Activated B cell treated with CpG ODN at 0.5 μM for 24 hours (primary cell): ENCODE measurements at places on chromosomes 1 and 21.

- H3K36me3 ChIP-seq = no peaks in the 10 kb centered on the region
- H3K27me3 ChIP-seq = no peaks in the 10 kb centered on the region
- no peak overlapping the region for H3K4me3 ChIP-seq
- no peak overlapping the region for H3K27ac ChIP-seq
- no peak for DNase-seq
Observed at GRCh38 chr21:19992540-19992939, 1005.7 kb upstream of the NCAM2 start.

GRCh38 chr1:44628962-44629756 lies 45.1 kb downstream of the TMEM53 start:
- H3K4me3 ChIP-seq = no peak overlapping the region
- DNase-seq = no peak
- H3K27ac ChIP-seq = no peak overlapping the region

DNA sequence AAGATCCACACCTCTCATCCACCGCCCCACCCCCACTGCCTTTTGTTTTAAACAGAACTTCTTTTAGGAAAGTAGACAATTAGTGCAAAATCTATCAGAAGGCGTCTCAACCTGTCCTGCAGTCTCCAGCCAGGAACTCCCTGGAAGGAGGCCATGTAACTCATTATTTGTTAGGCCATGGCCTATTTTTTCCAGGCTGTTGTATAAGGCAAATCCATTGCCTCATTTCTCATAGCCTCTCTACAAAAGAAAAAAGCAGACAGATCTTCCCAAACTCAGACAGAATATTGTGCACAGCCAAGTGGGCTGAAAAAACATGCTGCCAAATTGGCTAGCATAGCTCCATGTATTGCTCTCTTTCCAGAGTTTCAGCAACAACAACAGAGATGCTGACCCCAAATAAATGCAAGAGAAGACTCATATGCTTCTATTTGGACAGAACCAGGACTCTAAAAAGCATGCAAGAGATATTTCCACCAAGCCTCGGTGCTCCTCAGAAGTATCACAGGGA lies 770.7 kb upstream of the CXADR start:
- no peaks in the 10 kb centered on the region for H3K27me3 ChIP-seq
- no peak overlapping the region for H3K4me3 ChIP-seq
- no peaks in the 10 kb centered on the region for H3K36me3 ChIP-seq
- H3K4me1 ChIP-seq = no peaks in the 10 kb centered on the region
- DNase-seq = no peak
- H3K27ac ChIP-seq = no peak overlapping the region

DNA sequence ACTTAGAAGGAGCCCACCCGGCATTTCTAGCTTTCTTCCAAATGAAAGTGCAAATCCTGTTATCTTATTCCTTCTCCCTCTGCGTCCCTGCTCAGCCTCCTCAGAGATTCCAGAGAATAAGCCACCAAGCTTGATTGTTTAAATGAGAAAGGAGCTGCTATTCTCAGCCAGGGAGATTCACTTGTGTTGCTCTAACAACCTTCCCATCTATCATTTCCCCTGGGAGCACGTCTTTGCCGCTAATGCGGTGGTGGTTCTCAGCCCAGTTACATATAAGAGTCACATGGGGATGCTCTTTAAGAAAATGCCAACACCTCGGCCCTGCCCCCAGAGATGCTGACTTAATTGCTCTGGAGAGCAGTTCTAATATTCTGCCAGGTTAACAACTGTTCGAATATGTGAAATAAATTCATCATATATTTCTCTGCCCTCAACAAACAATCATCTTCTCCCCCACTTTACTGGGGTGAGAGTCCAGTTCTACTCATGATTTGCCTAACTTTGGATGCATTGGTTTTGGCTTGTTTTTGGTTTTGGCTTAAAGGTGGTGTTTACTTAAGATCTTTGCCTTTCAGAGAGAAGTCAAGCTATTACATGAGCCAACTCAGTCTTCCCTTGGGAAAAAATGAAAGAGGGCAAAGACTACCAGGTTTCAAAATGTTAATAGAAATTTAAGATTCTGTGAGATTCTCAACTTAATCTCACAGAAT lies 213.9 kb downstream of the SEC16B start:
- no peak overlapping the region for H3K27ac ChIP-seq
- no peak for DNase-seq
- H3K4me1 ChIP-seq = no peaks in the 10 kb centered on the region
- H3K36me3 ChIP-seq = no peaks in the 10 kb centered on the region
- no peak overlapping the region for H3K4me3 ChIP-seq

- no peak for DNase-seq
- peaks cover 7% of the 10 kb centered on the region for H3K4me1 ChIP-seq
- no peaks in the 10 kb centered on the region for H3K27me3 ChIP-seq
- H3K27ac ChIP-seq = no peak overlapping the region
Observed at GRCh38 chr1:204572923-204573922, 57.0 kb downstream of the MDM4 start.

DNA sequence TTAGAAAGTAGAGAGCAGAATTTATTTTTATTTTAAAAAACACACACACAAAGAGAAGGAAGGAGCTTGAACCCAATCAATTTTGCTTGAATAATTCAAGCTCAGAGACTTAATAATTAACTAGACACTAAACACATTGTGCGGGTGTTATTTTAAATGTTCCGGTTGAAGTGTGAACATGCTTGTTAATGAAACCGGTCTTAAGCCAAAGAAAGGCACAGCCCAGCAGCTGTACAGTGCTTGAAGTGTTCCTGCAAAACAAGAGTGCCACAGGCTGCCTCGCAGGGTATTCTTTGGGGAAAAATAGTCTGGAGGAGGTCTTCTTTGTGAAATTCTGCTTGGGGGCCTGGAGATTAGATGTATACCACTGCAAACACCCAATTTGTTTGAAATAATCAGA lies 2.2 kb upstream of the CDC42BPA start:
- no peak overlapping the region for H3K27ac ChIP-seq
- no peak for DNase-seq
- no peaks in the 10 kb centered on the region for H3K36me3 ChIP-seq
- H3K27me3 ChIP-seq = peaks cover 42% of the 10 kb centered on the region
- no peak overlapping the region for H3K4me3 ChIP-seq

DNA sequence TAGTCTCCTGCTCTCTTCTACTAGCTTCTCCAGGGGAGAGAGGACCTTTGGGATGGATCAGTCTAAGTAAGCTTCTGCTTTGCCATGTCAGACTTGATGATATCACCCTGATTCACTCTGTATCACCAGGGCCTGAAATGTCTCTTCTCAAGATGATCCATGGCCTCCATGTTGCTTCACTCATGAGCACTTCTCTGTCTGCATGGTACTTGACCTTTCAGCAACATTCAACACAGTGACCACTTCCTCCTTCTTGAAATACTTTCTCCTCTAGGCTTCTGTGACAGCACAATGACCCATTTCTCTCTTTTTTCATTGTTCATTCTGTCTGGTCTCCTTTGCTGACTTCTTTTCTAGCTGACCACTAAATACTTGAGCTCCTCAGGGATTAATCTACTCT lies 35.3 kb upstream of the NGF start:
- no peak overlapping the region for H3K4me3 ChIP-seq
- DNase-seq = no peak
- no peaks in the 10 kb centered on the region for H3K36me3 ChIP-seq
- H3K27me3 ChIP-seq = no peaks in the 10 kb centered on the region
- no peaks in the 10 kb centered on the region for H3K4me1 ChIP-seq

DNA sequence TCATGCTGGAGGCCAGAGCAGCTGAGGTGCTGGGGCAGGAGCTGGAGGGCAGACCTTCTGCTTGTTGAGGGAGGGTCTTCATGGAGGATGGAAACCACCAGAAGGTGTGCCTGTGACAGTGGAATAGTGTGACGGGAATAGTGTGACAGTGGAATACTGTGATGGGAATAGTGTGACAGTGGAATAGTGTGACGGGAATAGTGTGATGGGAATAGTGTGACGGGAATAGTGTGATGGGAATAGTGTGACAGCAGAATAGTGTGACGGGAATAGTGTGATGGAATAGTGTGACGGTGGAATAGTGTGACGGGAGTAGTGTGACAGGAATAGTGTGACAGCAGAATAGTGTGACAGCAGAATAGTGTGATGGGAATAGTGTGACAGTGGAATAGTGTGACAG lies 325.1 kb downstream of the HHAT start:
- H3K27me3 ChIP-seq = no peaks in the 10 kb centered on the region
- H3K4me1 ChIP-seq = no peaks in the 10 kb centered on the region
- DNase-seq = no peak
- H3K27ac ChIP-seq = no peak overlapping the region

DNA sequence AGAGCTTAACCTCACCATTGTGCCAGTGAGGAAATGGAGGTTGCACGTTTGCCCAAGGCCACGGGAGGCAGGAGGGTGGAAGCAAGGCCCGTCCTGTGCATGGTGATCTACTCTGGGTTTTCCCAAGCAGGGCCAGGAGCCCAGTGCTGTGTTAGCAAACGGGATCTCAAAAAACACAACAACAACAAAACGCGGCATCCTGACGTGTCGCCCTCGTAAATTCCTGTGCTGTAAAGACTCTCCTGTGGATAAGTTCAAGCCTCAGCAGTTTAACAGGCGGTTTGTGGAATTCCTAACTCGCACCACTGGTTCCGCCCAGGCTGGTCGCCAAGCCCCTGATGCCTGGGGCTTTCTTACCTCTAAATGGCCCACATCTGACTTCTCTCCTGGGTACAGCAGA lies 39.1 kb downstream of the TFF3 start:
- no peak overlapping the region for H3K27ac ChIP-seq
- H3K4me3 ChIP-seq = no peak overlapping the region
- no peaks in the 10 kb centered on the region for H3K27me3 ChIP-seq

GRCh38 chr1:172456344-172456769 lies 12.5 kb upstream of the PIGC start:
- H3K4me3 ChIP-seq = no peak overlapping the region
- H3K36me3 ChIP-seq = no peaks in the 10 kb centered on the region
- no peaks in the 10 kb centered on the region for H3K4me1 ChIP-seq
- no peak overlapping the region for H3K27ac ChIP-seq
- DNase-seq = no peak
- H3K27me3 ChIP-seq = peaks cover 4% of the 10 kb centered on the region

DNA sequence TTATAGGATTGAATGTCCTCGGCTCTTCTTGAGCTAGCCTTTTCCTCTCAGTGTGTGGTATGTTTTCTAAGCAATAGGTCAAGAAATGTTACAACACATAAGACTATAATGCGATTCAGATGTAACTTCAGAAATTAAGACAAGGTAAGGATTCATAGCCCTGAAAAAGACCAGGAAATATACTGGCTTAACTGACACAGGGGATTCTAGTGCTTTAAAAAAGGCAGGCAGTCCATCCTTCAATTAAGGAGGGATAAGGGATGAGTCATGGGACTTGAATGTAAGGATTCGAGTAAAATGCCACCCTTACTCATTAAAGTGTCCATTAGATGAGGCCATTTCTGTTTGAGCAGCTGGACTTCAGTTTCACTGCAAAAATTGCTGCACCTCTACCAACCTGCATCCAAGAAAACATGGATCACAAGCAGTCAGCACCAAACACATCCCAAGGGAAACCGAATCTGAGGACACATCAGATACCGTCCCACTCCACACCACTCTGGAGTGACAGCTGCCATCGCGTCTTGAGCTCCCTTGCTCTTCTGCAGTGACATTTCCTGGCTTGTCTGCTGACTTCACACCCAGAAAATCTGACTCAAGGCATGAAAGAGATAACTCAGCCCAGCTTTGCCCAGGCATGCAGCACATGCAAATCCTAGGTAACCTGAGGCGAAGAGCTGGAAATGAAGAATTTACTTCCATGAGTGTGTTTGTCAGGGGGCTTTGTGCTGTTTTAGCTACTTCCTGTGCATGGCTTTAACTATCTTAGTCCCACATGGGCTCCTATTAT lies 37.8 kb downstream of the NGF start:
- no peak for DNase-seq
- H3K27ac ChIP-seq = no peak overlapping the region
- no peaks in the 10 kb centered on the region for H3K4me1 ChIP-seq
- H3K4me3 ChIP-seq = no peak overlapping the region
- H3K27me3 ChIP-seq = peaks cover 2% of the 10 kb centered on the region

DNA sequence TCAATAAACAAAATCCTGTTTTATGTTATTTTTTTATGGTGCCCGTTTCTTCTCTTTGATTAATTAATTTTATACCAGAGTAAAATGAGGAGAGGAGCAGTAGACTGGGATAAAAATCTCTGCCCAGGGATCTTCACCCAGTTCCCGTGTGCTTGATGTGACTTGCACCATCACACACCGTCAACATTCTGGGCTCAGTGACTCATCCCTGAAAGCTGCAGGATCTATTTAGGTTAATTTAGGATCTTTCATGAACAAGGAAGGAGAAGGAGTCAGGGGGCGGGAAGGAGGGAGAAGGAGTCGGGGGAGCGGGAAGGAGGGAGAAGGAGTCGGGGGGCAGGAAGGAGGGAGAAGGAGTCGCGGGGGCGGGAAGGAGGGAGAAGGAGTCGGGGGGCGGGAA lies 182.4 kb downstream of the SMYD3 start:
- H3K27me3 ChIP-seq = no peaks in the 10 kb centered on the region
- no peak overlapping the region for H3K4me3 ChIP-seq
- no peak overlapping the region for H3K27ac ChIP-seq
- H3K36me3 ChIP-seq = peaks cover 19% of the 10 kb centered on the region
- peaks cover 3% of the 10 kb centered on the region for H3K4me1 ChIP-seq

DNA sequence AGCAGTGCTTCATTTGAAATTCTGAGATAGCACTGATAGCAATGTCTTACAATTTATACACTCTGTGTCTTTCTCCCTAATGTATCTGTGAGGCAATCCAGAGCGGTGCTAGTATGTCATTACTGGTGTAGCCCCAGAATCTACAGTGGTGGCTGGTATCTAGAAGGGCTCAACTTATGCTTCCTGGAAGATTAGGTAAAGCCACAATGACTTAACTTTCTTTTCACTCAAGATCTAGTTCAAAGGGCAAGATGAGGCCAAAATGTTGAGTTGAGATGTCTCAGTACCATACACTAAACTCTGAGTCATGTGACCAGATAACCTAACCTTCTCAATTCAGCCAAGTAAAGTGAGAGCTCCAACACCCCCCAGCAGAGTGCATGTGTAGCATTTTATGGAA lies 77.5 kb downstream of the PAPPA2 start:
- H3K27ac ChIP-seq = no peak overlapping the region
- no peak overlapping the region for H3K4me3 ChIP-seq

DNA sequence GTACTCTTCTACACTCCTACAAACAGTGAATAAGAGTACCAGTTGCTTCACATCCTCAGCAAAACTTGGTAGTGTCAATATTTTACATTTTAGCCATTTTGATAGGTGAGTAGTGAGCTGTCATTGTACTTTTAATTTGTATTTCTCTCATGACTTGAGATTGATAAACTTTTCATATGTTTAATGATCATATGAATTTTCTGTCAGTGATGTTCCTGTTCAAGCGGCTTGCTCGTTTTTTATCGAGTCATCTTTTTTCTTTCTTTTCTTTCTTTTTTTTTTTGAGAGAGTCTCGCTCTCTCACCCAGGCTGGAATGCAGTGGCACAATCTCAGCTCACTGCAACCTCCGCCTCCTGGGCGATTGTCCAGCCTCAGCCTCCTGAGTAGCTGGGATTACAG lies 17.0 kb upstream of the WDTC1 start:
- no peaks in the 10 kb centered on the region for H3K4me1 ChIP-seq
- no peaks in the 10 kb centered on the region for H3K27me3 ChIP-seq
- DNase-seq = no peak
- no peak overlapping the region for H3K4me3 ChIP-seq
- H3K27ac ChIP-seq = no peak overlapping the region
